ENCODE measurements at places on chromosomes 5 and 9. TPM values are rescaled to one million over a fixed set of nuclear protein-coding genes. Genes with fewer than 3 reads are reported as not detected.
A peak's percentile ranks its signal among the peaks of the same experiment; 100 is the strongest.

Gene NIM1K
- 0.26 TPM for total RNA-seq

Gene TRIM7
- total RNA-seq = 3.7 TPM

Gene NUTM2G
- total RNA-seq = not detected

Gene JAKMIP2
- 0.44 TPM for total RNA-seq

Gene ADRB2
- 2.1 TPM for total RNA-seq

Gene ADCY2
- not detected for total RNA-seq

Gene MIGA2
- 88.3 TPM for total RNA-seq

DNA sequence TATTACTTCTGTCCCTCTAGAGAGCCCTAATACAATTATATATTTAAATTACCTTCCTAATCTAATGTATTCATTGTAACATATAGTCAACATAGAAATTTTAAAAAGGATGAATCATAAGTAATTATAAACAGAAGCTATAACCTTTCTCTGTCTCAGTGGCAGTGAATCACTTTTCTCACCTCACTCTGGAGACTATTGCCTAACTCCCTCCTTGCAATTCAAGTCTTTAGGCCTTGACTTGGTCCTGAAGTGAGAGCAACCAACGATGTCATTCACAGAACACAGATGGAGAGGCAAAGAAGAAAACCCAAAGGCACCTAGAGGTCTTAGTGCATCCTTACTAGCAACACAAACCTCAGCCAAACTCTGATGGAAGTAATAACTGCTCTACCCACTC lies 133.3 kb upstream of the DPYSL3 start:
- no peak for DNase-seq

GRCh38 chr5:32280656-32281081 lies 32.1 kb downstream of the MTMR12 start:
- no peak for DNase-seq

GRCh38 chr9:127979333-127980059 lies 1.3 kb downstream of the EEIG1 start:
- DNase-seq = no peak

DNA sequence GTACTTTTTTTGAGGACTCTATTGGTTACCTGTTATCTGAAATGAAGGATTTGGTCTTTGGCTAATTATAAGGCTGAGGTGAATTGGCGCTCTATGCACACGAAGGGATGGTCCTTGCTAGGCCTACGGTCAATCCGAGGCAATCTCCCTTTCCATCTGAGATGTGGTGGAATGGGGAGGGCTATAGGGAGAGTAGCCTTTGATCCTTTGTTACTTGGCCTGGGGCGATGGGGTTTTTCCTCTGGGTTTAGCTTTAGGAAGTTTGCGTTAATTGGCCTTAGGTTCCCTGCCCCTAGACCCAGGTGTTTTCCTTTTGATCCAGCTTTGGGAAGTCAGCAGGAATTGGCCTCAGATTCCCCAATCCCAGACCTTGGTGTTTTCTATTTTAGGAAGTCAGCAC lies 102.1 kb upstream of the C9orf72 start:
- no peak for DNase-seq

GRCh38 chr9:89872913-89873707 lies 268.3 kb downstream of the GADD45G start:
- DNase-seq = peak; percentile 30

- DNase-seq = peak; percentile 51
Observed at GRCh38 chr5:148443998-148444397, 60.2 kb downstream of the FBXO38 start.

DNA sequence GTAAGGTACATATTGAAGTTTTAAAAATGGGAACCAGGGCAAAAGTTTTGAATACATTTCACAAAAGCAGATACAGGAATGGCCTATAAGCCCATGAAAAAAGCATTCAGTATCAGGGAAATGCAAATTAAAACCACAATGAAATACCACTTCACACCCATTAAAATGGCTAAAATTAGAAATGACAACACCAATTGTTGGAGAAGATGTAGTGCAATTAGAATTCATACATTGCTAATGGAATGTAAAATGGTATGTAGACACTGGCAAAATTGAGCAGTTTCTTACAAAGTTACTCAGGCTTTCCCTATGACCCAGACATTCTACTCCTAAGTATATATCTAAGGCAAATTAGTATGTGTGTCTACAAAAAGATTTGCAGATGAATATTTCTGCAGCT lies 34.2 kb downstream of the CDC14B start:
- no peak for DNase-seq

GRCh38 chr5:124089578-124089977 lies 577.6 kb downstream of the CSNK1G3 start:
- no peak for DNase-seq

DNA sequence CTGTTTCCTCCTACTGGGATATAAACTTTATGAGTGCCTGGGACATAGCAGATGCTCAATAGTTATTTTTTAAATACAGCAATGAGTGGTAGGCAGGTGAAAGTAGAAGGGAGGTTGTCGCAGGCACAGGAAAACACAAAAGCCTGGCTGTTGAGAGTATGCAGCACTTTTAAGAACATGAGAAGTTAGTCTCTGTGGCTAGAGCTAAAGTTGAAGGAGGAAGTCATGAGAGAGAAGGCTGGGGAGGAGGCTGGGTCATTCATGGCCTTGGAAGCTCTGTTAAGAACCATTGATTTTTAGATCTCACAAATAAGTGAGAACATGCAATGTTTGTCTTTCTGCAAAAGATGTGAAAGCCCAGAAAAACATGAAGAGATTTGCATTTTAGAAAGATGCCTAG lies 126.7 kb downstream of the PRKACG start:
- DNase-seq = no peak

DNA sequence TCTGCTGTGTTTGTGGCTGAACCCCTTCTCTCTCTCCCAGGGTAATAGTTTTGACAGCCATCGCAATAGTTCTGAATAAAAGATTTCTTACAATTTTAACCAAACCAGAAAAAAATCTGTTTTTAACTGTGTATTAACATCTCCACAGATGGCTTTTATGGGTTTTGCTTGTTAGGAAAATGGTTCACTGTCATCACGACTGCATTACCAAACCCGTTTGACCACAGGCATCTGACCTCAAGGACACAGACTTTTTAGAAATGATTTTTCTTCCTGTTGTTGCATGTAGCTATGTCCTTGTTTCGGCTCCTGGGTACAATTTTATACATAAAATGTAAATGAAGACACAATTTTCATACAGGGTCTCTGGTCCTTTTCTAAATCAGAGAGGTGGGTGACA lies 316.1 kb downstream of the IRX1 start:
- no peak for DNase-seq

DNA sequence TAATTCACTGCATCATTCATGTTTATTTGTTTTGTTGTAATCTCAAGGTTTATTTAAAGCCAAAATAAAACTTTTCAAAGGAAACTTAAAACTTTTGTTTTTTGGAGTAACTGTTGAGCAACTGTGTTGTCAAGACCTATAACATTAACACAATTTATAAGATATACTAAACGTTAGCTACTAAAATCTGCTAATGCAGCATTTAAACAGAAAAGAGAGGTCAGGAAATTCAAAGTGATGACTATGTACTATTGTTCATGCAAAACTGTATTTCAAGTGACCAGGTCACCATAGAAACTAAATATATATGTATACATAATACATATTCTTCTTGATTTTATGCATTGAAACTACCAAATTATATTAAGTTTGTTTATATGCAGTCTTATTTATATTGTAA lies 1740.9 kb downstream of the EFNA5 start:
- no peak for DNase-seq

GRCh38 chr9:3180696-3181048 lies 336.8 kb upstream of the PUM3 start:
- no peak for DNase-seq

- DNase-seq = no peak
Observed at GRCh38 chr9:93613791-93614190, 37.4 kb downstream of the PHF2 start.

- no peak for DNase-seq
Observed at GRCh38 chr5:178421699-178422399, 168.3 kb downstream of the COL23A1 start.

DNA sequence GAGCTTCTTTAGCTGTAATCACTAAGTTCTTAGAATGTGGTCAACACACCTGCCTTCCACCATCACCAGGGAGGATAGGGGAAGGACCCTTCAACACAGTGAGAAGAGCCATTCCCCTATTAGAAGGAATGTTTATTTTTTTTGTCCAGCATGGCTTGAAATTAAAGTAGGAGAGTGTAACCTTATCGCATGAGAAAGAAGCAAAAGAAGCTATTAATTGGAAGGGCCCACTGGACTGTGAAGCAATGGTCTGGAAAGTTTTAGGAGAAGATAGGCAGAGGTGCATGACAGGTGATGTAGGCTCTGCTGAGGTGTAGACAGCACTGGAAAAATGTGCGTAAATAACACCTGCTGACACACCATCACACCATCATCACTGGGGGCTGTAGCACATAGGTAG lies 1526.0 kb downstream of the MAT2B start:
- no peak for DNase-seq
